ENCODE measurements at places on chromosomes 16 and 17.

DNA sequence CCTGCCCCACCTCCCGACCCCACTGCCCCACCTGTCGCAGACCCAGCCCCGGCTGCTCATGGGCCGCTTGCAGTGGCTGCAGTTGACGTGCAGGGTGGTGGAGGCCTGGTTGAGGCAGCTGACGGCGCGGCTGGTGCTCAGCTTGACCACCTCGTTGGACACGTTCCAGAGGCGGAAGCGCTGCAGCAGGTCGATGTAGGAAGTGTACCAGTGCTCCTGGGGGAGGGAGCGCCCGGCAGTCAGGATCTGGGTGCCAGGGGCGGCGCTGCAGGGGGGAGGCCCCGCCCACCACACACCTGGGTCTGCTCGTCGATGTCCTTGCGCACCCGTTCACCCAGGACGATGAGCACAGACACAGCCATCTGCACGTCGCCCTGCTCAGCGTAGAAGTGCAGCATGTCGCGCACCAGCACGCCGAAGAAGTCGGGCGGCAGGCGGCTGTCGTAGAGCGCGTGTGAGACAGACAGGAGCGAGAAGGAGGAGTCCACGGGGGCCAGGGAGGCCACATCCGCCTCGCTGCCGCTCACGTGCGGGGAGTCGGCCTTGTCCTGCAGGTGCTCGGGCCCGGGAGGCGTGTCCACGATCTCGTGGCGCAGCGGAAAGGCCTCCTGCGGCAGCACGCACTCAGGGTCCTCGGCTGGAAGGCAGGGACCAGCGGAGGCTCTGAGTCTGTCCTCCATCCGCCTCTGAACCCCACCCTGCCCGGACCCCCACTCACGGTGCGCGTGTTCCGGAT, 995 bp upstream of the JMJD8 start:
- ATAC-seq, result no peak

GRCh38 chr17:3911271-3912053, 4.8 kb downstream of the P2RX1 start:
- ATAC-seq, result peak; percentile 91

GRCh38 chr17:40316571-40317344, 7.8 kb downstream of the RARA start:
- no peak for ATAC-seq

- ATAC-seq, result no peak
Measured at GRCh38 chr16:86824751-86825296, 246.5 kb downstream of the FOXL1 start.

DNA sequence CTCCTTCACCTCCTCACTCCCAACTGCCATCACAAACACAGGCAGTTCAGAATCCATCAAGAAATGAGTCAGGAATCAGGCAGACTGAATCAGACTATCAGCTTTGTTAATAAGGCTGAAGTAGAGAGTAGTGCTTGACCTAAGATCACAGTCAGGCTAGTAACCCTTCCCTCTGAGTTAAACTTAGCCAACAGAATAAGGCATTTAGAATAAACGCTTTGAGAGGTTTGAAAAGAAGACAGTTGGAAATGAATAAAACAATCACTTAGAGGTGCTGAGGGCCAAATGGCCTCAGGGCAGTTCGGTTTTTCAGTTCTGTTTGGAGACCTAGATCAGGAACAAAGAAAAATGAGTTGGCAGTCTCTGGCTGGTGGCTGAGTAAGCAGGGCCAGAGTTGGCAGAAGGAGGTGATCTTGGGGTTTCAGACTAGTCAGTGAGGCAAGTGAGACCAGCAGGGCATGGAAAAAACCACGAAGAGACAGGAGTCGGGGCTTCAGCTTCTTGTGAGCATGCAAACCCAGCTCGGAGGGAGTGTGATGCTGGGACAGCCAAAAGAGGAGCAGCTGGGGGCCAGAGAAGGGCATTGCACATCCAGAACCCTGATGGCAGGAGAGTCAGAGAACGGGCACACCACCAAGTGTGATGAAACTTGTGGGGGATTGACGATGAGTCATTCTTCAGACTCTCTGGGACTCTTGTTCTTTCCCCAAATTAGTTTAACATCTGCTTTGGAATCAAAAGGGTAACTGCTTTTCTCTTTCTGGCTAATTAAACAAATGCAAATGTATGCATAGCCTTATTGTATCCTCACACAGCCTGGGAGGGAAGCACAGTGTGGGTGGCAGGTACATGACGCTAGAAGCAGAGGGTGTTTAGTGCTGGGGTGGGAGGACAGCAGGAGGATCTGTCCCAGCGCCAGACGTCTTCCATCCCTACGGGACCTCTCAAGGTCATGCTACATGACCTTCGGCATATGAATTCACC, 54.8 kb downstream of the SPECC1 start:
- ATAC-seq, result peak; percentile 89

GRCh38 chr17:80558046-80558445, 13.4 kb downstream of the RPTOR start:
- no peak for ATAC-seq

GRCh38 chr17:3335876-3336275, 37.7 kb upstream of the OR3A1 start:
- ATAC-seq, result no peak

DNA sequence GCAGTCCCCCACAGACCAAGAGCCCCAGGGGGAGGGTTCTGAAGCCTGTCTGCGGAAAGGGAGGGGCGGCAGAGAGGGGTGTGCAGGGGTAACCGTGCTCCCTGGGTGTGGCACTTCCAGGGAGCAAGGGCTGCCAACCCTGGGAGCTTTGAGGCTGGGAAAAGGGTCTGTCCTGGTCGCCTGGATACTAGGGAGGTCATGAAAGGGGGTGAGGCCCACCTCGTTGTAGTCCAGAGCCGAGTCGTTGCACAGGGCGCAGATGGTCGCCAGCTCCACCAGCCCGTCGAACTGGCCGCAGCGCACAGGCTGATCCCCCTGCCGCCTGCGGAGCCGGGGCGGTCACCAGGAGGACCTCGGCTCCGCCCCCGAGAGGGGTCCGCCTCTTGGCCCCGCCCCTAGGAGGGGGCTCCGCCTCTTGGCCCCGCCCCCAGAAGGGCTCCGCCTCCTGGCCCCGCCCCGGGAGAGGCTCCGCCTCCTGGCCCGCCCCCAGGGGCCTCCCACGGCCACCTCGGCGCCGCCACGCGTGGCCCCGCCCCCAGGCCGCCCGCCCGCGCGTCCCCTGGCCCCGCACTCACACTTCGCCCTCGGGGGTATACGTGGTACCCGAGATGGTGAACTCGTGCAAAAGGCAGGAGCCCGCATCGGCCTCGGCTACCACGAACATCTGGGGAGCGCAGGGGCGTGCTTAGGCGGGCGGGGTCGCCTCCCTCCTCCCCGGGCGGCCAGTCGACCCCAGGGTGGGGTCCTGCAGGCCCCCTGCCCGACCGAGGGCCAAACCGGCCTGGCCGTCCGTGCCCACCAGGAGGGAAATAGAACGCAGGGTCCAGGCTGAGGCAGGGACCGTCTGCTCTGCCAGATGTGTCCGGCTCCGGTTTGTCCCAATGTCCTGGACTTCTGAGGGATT, 19.5 kb downstream of the ATP2A3 start:
- peak; percentile 73 for ATAC-seq

- no peak for ATAC-seq
Measured at GRCh38 chr17:79627184-79627765, 16.4 kb upstream of the RBFOX3 start.

DNA sequence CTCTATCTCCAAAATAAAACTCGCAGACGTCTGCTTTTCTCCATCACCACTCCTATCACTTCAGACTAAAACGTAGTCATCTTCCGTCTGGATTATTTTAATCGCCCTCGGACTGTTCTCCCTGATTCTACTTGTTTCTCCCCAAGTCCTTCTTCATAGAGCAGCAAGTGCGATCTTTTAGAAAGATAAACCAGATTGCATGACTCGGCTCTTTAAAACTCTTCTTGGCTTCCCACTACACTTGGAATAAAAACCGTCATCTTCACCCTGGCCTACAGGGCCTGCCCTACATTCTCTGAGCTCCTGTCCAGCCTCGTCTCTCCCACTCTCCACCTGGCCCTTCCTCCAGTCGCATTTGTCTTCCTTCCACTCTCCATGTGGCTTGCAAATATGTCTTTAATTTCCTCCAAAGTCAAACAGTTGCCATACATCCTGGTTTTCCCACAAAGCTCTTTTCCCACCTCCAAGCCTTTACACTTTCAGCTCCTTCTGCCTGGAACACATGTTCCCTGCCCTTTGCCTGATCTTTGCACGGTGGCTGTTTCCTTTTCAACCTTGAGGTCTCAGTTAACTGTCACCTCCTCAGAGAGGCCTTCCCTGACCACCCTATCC, 70.5 kb upstream of the DHX40 start:
- no peak for ATAC-seq

DNA sequence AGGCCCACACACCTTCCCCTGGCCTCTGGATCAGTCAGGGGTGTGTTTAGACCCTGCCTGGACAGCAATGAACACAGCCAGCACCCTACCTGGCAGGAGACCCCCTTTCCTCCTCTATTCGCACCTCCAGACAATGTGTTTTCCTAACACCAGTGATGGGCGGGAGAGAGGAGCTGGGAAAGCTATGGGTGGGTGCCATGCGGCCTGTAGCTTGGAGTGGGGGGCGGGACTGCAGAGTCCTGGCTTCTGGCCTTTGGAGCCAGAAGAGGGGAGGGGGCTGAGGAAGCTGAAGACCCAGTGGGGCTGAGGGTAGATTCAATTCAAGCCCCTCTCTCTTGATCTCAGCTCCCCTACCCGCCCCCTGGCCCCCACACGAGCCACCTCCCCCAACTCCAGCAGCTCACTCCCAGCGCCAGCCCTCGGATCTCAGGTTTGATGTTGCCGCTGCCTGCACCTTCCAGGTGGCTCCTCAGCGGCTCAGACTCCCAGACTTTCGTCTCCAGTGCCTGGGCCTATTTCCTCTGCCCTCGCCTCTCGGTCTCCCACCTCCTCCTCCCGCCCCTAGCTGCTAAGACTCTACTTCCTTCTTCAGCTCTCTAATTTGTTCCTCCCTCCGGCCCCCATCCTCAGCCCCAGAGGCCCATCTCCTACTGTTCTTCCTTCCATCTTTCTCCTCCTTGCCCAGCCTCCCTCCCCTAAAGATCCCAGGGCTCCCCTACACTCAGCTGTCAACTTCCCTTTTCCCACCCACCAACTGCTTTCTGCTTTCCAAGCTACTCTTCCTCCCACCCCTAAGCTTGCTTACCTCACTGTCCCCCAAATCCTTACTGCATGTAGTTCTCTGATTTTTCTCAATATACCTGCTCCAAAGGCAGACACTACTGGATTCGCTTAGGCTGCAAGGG, 6.8 kb upstream of the SP6 start:
- no peak for ATAC-seq

DNA sequence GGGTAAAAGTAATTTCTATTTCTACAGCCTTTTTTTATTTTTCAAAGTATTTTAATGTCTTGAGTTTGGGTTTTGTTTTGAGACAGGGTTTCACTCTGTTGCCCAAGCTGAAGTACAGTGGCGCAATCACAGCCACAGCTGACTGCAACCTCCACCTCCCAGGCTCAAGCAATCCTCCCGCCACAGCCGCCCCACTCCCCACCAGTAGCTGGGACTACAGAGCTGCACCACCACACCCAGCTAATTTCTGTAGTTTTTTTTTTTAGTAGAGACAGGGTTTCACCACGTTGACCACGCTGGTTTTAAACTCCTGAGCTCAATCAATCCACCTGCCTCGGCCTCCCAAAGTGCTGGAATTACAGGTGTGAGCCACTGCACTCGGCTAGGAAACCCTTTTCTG, 44.0 kb downstream of the TUBD1 start:
- peak; percentile 73 for ATAC-seq

- no peak for ATAC-seq
Measured at GRCh38 chr17:48711128-48711527, 11.2 kb downstream of the PRAC1 start.

- ATAC-seq, result no peak
Measured at GRCh38 chr17:50265212-50265611, 9.1 kb upstream of the TMEM92 start.

GRCh38 chr16:84215531-84215930, 24.3 kb downstream of the KCNG4 start:
- no peak for ATAC-seq

GRCh38 chr16:89242795-89243200, 25.3 kb downstream of the ZNF778 start:
- no peak for ATAC-seq

DNA sequence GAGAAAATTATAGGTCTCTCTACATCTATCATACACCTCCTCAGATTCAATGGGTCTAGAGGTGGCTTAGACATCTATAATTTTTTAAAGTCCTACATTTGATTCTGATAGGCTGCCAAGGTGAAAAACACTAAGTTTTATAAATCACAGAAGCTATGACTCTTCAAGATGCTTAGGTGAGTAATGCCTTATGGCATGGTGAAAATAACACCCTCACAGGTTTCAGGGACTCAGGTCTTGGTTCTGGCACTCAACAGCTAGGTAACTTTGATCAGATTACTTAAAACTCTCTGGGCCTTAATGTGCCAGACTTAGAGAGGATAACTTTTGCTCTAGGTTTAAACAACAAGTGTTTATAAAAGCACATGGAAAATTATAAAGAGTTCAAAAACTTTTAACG, 2.0 kb upstream of the COX10 start:
- no peak for ATAC-seq

- ATAC-seq, result no peak
Measured at GRCh38 chr17:80108036-80108971, 6.9 kb downstream of the GAA start.

GRCh38 chr16:57531635-57532265, 4.6 kb downstream of the CCDC102A start:
- ATAC-seq, result no peak

DNA sequence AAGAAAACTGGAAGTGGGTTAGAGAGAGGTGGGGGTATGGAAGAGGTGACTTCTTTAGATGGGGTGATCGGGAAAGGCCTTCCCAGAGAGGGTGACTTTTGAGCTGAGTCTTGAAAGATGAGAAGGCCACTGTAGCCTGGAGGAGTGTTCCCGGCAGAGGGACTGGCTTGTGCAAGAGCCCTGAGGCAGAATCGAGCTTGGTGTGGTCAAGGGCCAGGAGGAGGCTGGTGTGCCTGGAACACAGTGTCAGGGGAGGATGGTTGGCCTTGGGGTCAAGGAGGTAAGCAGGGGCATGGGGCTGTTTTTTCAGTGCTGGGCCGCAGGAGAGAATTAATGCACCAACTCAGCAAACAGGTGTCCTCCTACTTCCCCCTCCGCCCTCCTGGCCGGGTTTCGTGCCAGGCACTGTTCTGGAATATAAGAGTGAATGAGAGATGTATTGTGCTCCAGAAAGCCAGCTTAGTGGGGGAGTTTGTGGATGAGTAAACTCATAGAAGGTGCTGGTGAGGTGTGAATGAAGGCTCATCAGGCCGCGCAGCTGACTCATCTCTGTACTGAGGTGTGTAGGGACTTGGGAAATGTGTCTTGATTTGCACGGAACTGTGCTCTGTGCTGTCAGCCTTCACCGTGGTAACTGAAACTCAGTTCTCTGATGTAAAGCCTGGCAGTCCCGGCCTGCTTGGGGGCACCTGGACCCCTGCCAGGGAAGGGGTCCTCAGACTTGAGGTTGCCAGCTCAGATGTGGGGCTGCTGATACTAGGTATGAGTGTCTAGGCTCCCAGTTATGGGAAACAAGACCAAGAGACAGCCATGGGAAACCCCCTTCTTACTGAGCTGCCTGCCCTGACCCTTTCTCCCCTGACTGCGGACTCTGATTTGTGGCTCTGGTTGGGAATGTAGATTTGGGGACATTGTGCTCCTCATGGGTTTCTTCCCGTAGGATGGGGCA, 15.3 kb downstream of the KSR1 start:
- ATAC-seq, result peak; percentile 85

Data from stimulated activated memory B cell treated with anti-CD40 and anti-IgM and Interleukin-4, amounts not matched to agents 10 μg/mL and 1 μg/mL and 100 μg/mL, for 72 hours (primary cell).